ENCODE measurements at places on chromosomes 13 and 19. TPM values are rescaled to one million over a fixed set of nuclear protein-coding genes. Genes with fewer than 3 reads are reported as not detected.

DNA sequence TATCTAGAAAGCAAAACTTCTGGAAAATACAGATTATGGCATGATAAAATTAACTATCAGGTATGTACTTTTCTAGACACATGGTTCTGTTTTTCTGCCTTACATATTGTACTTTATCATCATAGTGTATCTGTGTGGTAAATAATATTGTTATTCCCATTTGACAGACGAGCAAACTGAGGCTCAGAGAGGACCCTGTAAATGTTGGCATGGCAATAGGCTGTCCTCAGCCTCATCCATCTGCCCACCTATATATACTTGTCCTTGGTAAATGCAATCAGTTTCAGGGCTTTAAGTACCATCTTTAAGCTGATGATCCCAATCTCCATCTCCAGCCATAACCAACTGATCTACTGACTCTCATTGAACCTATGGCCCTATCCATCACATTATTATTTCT lies 178.0 kb downstream of the DCT start:
- DNase-seq, result no peak

GRCh38 chr19:15248648-15249527 lies 16.6 kb upstream of the EPHX3 start:
- DNase-seq, result peak; percentile 92

DNA sequence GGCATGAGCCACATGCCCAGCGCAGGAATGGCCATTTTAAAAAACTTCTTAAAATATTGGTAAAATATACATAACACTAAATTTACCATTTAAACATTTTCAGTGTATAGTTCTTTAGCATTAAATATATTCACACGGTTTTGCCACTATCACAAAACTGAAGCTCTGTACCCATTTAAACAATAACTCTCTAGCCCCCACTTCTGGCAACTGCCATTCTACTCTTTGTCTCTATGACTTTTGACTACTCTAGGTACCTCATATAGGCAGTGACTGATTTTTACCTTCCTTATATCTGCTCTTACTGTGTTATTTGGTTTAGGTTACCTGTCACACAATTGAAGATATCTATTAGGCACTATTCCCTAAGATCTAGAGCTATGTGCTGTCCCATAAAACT lies 2.3 kb upstream of the KBTBD7 start:
- no peak for DNase-seq

GRCh38 chr13:43289470-43290255 lies 266.3 kb downstream of the DNAJC15 start:
- DNase-seq, result no peak

DNA sequence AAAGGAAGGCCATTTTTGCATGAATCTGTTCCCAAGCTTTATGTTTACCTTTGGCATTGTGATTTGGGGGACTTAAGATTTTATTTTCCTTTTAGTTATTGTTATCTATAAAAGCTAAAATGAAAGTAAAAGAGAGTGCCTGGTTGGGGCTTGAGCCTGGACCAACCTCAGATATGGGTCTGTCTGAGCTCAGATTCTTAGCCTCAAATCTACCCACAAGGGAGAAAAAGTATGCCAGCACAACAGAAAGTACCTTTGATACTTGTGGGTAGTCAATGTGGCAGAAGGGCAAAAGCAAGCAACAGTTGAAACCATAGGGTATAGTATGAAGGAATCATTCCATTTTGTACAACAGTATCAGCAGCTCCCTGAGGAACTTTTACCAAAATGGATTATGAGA lies 26.6 kb upstream of the KBTBD6 start:
- no peak for DNase-seq

- no peak for DNase-seq
These were observed 11.0 kb upstream of the SERPINE3 start for GRCh38 chr13:51328488-51328887.

GRCh38 chr19:1317274-1318003 lies 31.8 kb downstream of the EFNA2 start:
- DNase-seq, result no peak

The ZNF841 gene
- total RNA-seq, result 17.7 TPM

DNA sequence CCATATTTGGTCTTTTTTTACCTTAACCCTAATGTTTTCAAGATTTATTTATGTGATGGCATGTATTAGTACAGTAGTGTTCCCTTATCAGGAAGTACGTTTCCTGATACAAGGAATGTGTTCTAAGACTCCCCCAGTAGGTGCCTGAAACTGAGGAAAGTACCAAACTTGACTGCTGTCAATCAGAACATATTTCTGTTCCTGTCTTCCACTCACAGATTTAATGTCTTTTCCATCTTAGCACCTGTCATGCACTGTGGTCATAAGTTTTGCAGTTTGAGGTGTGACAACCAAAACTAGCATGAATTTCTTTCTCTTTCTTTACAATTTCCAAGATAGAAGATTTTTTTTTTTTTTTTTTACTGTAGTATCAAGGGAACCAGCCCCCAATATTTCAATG lies 62.9 kb downstream of the LMO7 start:
- DNase-seq, result no peak

GRCh38 chr19:13825489-13826441 lies 30.5 kb downstream of the ZSWIM4 start:
- no peak for DNase-seq

- no peak for DNase-seq
These were observed 351.7 kb downstream of the SPRY2 start for GRCh38 chr13:79989217-79989661.

GRCh38 chr13:114049026-114049425 lies 75.2 kb upstream of the C13orf46 start:
- DNase-seq, result no peak

DNA sequence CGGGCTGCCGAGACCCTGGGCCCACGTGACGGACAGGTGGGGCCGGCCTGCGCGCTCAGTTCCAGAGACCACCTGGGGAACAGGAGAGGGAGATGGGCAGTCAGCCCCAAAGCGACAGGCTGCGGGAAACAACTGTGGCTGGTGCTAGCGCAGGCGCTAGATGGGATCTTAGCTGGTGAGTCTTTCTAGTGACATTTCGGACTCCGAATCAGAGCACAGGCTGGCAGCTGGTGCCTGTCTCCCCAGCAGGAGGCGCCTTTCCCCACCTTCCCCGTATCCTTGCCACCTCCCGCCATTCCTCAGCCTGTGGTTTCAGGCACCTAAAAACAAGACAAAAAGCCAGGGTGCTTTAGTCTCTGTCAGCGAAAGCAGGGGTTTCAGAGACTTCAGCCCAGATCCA lies 19.4 kb upstream of the RANBP3 start:
- no peak for DNase-seq

The ZNF506 gene
- 49.9 TPM for total RNA-seq

DNA sequence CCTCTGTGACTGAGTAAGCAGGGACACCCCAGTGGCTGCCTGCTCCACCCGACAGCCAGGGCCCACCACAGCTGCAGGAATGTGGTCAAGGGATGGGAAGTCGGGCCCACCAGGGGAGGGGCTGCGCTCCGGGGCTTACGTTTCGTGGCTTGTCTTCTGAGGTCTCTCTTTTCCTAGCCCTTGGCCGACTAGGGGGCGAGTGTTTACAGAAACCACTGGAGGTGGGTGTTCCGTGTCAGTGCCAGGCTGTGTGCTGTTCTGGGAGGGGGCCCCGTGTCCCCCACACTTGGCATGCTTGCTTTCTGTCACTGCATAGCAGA lies 4.5 kb downstream of the ADAT3 start:
- no peak for DNase-seq

DNA sequence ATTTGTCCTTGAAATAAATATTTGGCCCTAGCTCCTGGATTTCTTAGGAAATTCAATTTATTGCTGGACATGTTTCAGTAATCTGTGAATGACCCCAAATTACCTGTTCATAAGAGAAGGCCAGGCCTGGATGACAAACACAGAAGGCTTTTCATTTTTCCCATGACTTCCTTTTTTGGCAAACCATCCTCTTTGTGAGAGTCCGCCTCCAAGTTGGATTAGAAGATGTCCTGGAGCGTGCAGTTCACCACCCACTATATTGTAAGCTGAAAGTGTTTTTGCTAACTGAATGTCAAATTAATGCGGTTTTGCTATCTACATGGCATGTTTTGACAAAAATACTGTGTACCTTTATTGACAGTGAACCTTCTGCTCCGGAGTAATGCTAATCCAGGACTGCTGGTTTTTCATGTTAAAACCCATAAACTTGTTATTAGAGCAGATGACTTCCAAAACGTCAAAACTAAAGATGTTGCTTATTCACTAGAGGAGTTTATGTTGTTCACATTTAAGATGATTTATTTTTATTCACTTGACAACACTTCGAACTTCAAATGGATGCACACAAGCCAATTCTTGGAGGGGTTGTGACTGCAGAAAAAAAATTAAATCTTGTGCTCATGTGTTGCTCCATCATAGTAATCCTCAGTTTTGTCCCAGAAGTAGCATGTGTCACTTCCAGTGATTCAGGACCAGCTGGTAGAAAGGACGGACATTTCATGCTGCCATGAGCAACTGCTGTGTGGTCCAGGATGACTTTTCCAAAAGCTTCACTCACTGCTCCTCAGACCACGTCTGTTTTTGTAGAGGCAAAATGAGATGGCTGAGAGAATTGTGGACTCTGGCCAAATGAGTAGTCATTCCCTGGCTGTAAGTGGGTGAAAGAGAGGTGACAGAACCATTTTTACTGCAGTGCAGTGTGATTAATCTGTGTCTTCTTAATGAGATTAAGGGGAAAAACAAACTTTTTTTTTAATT lies 71.0 kb downstream of the ITGBL1 start:
- peak; percentile 24 for DNase-seq

The RFXAP gene
- total RNA-seq, result 10.5 TPM

DNA sequence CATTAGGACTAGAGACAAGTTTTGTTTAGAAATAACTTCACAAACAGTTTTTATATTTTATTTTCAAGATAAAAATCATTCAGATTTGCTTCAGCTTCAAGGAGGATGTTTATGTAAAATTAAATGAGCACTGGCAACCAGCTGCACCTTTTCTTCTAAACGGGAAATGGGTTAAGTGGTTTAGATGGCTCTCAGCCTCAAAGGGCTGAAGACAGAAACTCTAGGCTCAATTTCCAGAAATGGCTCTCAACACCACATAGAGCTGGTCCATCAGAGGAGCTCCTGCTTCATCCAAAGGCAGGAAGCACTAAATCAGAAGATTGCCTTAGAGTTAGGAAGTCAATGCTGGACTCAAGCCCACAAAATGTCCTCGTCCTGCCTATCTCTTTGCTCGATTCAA lies 74.7 kb downstream of the ZNF429 start:
- DNase-seq, result no peak

DNA sequence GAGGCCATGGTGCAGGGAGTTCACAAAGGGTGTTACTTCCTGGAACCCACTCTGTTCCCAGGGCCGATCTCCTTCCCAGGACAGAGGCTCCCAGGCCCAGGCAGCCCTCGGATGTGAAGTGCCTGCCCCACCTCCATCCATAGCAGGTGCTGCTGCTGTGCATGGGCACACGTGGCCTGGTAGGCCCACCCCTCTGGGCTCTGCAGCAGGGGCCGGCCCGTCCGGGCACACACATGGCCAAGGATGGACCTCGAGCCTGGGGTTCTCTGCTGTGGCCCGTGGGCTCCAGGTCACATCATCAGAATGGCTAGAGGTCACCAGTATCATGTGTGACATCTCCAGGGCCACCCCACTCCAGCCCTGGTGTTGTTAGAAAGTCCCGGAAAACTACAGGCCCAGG lies 71.8 kb downstream of the GADD45B start:
- DNase-seq, result no peak

DNA sequence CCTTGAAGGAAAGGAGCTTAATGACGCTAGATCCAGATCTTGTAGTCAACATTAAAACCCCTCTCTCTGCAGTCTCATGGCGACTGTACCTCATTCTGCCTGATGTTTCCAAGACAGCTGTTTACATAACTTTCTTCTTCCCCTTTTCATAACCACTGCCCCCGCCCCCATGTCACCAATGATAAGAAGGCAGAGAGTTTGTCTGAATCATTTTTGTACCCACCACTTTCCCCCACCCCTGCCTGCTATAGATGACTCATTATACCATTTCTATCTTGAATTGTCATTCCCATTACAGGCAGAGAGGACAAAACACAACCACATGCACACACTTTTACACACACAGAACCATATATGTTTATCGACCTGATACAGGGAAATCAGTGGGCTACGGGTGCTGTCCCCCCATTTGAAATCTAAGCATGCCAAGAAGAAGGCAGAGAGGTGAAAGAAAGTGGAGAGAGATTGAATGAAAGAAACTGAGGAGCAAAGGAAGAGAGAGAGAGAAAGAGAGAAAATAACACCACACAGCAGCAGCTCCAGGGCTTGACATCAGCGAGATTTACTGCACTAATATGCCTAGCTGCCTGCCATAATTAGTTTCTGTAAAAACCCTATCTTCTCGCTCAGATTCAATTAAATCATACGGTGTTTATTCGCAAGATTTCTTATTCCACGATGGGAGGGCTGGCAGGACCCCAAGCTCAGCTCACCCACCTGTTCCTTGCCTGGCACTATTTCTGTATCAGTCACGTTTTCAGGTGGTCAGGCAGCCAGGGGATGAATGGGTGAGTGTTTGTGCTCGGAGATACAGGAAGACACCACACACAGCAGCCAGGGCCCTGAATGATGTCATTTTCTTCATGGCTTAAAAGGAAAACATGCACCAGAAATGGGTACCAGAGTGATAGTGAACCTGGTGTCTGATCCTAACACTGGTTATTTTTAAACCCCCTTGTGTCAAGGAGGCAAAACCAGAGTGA lies 114.3 kb upstream of the SERP2 start:
- peak; percentile 66 for DNase-seq

DNA sequence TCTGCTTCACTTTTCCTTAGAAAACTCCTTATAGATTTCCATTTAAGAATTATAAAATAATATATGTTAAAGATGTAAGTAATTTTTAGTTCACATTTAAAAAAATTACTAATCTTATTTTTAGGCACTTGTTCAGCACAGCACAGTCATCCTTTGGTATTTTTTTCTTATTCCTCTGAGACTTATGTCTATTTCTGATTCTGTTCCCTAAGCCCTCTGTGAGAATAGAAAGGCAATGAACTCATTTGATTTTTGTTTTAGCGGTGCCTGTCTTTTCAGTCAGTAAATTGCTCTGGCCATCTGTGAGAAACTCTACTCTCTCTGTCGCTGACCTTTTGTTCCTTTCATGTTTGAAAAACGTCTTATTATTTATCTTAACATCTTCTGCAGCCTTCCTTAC lies 168.1 kb downstream of the PCDH17 start:
- no peak for DNase-seq

- peak; percentile 69 for DNase-seq
These were observed 3.3 kb upstream of the TM6SF2 start for GRCh38 chr19:19276386-19276785.

The N4BP2L1 gene
- total RNA-seq, result 8.9 TPM

The POLR1D gene
- 106 TPM for total RNA-seq

The GFY gene
- total RNA-seq, result 2.0 TPM

- DNase-seq, result peak; percentile 65
These were observed 98.8 kb downstream of the ING1 start for GRCh38 chr13:110812121-110812868.

GRCh38 chr19:14111486-14111885 lies 6.1 kb downstream of the PRKACA start:
- DNase-seq, result no peak

DNA sequence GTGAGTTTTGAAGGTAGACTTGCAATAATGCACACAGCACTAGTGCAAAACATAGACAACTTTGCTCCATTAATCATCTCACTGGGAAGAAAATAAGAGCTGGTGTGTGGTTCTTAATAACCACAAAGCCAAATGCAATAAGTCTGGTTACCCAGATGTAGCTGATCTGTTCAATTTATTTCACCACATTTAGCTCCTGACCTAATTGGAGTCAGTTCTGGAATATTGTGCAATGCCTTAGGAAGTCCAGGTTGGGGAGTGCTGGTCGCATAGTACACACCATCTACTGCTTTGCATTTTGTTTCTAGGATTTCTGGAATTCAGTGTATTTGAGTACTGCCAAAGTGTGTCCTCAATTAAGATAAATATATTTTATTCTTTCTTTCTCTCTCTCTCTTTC lies 483.3 kb upstream of the SPRY2 start:
- DNase-seq, result no peak

The SEMA6B gene
- 74.8 TPM for total RNA-seq

GRCh38 chr13:109667056-109667455 lies 119.3 kb downstream of the IRS2 start:
- DNase-seq, result peak; percentile 49

Measured in cardiac muscle cell (in vitro differentiated cells and primary cell).